ENCODE measurements at places on chromosomes 4 and X.

- no peak for DNase-seq
Observed at GRCh38 chr4:54276641-54277430, 47.7 kb downstream of the PDGFRA start.

DNA sequence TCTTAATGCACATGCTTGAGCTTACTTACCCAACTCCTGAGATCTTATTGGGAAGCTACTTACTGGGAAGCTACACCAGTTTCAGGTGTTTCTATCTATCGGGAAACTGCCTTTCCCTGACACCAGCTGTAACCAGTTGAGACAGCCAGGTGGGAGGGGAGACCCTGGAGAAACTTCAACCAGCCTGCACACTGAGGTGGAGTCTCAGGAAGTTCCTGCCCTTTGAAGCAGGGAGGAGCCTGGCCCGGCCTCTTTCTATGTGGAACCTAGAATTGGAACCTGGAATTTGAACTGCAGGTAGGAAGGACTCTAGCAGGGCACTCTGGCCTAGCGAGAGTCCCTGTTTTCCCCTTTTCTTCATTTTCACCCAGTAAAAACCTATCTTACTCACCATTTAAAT, 425.8 kb upstream of the PABPC4L start:
- DNase-seq: no peak

GRCh38 chrX:8981723-8982122, 52.2 kb downstream of the FAM9B start:
- DNase-seq: no peak

DNA sequence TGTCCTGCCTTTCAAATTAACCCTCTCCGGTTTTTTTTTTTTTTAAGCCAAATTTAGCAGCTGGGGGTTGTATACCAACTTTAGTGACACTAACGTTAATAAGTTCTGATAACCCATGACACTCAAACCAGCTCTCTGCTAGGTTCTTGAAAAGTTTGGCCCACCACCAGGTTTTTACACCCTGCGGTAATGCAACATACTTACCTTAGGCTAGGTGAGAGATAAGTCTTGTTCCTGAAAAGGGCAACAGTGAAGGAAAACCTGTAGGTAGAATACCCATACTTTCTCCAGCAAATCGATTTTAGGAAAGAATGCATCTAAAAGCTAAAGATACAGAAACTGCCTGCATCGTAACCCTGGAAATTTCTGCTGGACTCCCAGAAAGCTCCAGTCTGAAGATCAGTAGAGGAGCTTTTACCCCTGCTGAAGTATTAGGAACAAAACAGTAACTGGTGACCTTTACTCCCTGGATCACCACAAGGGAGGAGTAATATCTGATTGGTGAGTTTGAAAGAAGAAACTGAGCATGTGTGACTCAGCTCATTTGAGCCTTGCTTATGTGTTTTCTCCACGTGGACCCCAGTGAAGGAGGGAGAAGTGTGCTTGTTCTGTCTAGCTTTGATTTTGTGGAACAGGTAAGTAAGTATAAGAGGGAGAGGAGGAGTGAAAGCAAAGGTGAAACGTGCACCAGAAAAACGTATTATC, 34.4 kb upstream of the COX18 start:
- no peak for DNase-seq

GRCh38 chrX:155864655-155865054, 16.5 kb upstream of the VAMP7 start:
- no peak for DNase-seq

- DNase-seq: no peak
Observed at GRCh38 chrX:97529536-97530200, 646.0 kb downstream of the RPA4 start.

GRCh38 chr4:112296949-112297880, at the start of gene ALPK1:
ALPK1 (plus strand) TSS chr4:112297369.
- DNase-seq: no peak

GRCh38 chrX:68438575-68438974, 5.3 kb upstream of the OPHN1 start:
- no peak for DNase-seq

- DNase-seq: no peak
Observed at GRCh38 chrX:133994576-133994975, 9.2 kb upstream of the GPC3 start.

DNA sequence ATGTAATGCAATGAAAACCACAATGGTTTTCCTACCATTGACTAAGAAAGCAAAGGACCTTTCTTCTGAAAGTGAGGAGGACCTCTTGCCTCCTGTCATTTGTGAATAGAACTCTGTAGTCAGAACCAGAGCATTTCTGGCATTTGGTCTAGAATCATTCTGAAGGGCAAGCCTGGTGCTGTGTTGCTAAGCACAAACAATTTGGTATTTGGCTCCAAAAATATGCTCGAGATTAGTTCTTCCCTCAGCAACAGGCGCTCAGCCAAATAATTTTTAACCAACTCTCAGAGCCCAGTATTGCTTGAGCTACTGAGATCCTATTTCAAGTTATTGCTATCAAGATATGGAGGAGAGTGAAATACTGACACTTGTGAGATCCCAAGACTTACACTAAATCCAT, 71.0 kb downstream of the SNCA start:
- DNase-seq: no peak

DNA sequence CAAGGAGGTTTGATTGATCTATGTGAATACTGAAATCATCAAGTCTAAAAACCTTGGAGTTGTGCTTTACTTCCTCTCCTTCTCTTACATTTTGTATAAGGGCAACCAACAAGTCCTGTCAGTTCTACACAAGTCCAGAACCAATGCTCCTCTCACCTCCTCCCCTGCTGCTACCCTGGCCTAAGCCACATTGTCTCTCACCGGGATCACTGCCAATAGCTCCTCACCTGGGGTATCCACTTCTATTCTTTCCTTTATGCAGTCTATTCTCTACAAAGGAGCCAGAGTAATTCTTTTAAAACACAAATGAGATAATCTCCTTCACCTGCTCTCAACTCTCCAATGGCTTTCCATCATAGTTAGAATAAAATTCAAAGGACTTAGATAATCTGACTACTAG, 13.3 kb upstream of the ARHGEF6 start:
- DNase-seq: no peak

DNA sequence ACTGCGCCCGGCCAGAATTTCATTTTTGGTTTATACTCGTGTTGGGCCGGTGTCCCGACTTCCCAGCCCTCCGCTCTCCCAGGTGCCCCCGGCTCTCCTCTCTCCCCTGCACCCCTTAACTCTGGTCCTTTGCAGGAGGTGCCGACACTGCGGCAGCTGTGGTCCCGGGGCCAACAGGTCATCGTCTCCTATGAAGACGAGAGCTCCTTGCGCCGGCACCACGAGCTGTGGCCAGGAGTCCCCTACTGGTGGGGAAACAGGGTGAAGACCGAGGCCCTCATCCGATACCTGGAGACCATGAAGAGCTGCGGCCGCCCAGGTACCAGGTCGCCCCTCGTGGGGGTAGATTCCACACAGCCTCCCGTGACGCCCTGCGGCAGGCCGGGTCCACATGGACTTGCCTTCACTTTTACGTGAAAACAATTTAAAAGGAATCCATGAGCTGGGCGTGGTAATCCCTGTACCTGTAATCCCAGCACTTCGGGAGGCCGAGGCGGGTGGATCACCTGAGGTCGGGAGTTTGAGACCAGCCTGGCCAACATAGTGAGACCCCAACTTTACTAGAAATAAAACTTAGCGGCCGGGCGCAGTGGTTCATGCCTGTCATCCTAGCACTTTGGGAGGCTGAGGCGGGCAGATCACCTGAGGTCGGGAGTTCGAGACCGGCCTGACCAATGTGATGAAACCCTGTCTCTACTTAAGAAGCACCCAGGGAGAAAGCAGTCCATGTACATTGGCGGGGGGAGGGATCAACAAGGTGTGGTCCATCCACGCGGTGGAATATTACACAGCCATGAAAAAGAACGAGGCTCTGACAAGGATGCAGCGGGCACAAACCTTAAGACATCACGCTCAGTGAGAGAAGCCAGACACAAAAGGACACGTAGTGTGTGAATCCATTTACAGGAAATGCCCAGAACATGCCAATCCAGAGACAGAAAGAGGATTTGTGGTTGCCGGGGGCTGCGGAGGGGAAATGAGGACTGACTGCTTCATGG, 12.0 kb downstream of the PLCXD1 start:
- no peak for DNase-seq

DNA sequence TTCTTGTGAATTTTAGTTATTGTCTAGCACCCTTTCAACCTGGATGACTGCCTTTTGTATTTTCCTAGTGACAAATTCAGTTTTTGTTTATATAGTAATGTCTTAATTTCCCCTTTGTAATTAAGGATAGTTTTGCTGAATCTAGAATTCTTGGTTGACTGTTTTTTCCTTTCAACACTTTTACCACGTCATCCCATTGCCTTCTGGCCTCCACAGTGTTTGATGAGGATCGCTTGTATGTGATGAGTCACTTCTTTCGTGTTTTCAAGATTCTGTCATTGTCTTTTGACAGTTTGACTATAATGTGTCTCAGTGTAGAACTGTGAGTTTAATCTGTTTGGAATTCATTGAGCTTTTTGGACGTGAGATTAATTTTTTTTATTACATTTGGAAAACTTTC, 30.1 kb downstream of the KDM6A start:
- DNase-seq: no peak

DNA sequence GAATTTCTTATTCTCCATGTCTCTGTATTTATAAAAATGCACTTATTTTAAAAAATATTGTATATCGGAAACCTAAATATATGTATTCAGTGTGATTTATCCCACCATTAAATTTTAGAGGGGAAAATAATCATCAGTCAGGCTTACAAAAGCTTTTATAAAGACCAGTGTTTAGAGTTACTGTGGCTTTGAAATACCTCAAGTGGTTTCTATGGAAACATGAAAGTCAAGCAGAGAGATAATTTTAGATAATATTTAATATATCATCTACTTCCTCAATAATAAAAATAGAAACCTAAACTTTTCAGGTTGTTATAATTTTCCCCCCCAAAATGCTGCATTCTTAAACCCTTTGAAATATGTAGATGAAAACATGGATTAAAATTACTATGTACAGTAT, 332.9 kb upstream of the PITX2 start:
- no peak for DNase-seq

- no peak for DNase-seq
Observed at GRCh38 chr4:142818031-142818430, 28.1 kb downstream of the INPP4B start.

- DNase-seq: no peak
Observed at GRCh38 chr4:152605641-152606335, 69.9 kb upstream of the FBXW7 start.

DNA sequence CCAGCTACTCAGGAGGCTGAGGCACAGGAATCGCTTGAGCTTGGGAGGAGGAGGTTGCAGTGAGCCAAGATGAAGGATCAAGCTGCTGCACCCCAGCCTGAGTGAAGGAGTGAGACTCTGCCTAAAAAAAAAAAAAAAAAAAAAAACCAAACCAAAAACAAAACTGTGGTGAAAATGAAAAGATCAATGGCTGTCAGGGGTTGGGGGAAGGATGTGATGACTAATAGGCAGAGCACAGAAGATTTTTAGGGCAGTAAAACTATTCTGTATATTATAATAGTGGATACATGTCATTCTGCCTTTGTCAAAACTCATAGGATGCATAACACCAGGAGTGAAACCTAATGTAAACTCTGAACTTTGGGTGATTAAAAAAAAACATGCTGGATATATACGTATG, 69.9 kb upstream of the ELOVL6 start:
- no peak for DNase-seq

DNA sequence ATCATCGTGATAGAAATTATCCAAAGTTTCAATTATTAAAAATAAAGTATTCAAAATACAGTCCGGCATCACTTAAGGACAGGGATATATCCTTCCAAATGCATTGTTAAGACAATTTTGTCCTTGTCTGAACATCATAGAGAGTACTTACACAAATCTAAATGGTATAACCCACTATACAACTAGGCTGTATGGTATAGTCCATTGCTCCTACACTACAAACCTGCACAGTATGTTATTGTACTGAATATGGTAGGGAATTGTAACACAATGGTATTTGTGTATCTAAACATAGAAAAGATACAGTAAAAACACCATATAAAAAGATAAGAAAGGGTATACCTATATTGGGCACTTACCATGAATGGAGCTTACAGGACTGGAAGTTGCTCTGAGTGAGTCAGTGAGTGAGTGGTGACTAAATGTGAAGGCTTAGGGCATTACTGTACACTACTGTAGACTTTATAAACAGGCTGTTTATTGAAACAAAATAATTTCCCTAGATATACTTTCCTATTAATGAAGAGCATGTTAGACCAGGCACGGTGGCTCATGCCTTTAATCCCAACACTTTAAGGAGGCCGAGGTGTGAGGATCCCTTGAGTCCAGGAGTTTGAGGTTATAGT, 44.8 kb upstream of the PTPN13 start:
- DNase-seq: no peak

DNA sequence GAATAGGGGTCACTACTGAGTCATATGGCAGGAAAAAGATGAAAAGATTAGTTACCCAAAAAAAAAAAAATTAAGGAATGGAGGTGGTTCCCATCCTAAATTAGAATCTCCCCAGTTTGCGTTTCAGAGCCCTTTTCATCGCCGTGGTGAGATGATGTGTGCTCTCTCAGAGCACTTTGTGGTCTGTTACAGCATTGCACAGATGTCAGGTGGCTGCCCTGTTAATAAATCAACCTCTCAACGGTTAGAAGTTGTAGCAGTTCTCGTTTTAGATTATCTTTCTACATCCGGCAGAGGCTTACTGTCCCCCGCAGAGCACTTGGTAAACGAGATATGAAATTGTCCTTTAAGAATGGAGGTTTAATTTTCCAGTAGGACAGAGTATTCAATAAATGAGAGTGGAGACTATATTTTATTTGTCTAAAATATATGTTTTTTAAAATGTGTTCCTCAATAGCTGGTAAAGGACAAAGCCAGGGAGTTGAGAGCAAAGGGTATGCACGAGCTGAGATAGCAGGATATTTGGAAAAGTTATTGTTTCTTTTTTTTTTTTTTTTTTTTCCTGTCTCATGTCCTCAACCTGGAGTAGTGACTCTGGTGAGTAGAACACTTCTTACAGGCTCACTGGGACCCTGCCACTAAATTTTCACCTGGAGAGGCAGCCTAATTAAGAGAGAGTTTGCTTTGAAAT, 26.9 kb downstream of the AFF1 start:
- no peak for DNase-seq

GRCh38 chr4:111480510-111480909, 664.7 kb upstream of the FAM241A start:
- DNase-seq: no peak

DNA sequence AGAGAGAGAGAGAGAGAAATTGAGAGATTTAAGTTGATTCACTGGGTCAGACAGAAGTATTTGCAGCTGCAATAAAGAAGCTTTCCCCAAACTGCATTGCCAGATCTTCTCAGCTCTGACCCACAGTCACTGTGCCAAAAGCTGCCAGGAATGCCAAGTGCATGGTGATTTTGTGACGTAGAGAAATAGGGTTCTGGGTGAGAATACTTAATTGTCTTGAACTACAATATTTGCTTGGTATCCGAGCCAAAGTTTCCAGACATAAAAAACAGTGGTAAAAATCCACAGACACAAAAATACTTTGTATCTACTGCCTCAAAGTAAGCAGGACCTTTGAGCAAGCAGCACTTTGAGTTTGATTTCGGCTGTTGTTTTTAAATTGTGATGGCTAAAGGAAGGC, 331.1 kb downstream of the GRID2 start:
- no peak for DNase-seq
